ENCODE measurements at places on chromosomes 4 and X.

DNA sequence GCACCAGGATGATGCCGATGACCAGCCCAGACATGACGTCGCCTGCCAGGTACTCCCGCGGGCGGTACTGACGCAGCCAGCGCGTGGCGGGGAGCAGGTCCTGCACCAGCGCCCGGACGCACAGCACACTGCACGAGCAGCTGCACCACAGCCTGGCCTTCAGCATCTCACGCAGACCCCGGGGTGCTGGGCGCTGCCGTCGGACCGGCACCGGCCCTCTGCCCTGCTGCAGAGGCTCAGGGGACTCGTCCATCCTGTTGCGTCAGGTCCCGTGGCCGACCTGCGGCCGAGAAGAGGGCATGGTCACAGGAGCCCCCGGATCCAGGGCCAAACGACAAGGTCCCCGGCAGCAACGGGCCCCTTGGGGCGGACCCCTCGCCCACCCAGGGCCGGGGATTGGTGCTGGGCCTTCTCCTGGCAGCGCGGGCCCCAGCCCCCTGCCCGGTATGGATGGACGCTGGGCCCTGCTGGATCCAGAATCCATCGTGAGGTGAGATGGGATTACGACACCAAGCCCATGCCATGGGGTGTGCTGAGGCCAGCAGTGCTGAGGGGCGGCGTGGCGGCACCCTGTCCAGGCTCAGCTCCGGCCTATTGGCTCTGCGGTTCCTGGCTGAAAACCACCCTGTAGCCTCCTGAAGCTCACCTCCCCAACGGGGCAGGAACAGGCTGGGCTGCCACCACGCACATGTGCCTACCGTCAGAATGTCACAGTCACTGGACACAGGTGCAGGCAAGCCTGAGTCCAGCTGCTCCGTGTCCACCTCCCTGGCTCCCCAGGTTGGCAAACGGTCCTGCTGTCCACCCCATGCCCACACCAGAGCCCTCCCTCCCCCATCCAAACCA, 1.5 kb downstream of the SLC26A1 start:
- DNase-seq: no peak

- DNase-seq: peak; percentile 79
These were observed 32.0 kb downstream of the CTBP1 start for GRCh38 chr4:1216869-1217294.

DNA sequence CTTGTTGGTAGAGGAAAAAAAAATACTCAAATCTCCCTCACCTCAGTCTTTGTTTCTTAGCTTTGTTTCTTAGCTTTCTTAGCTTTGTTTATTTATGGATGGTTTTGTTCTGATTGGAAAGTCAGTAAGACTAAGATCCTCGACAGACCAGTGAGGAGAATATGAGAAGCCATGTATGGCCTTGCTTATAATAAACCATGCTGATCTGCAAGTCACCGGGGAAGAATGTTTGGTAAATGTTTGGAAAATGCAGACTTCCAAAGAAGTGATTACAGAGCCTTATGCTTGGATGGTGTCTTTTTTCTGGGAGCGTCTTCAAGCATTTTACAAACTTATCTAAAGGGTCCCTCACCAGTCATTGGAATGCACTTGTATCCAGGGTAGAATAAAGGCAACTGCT, 90.1 kb upstream of the NOCT start:
- DNase-seq: no peak

DNA sequence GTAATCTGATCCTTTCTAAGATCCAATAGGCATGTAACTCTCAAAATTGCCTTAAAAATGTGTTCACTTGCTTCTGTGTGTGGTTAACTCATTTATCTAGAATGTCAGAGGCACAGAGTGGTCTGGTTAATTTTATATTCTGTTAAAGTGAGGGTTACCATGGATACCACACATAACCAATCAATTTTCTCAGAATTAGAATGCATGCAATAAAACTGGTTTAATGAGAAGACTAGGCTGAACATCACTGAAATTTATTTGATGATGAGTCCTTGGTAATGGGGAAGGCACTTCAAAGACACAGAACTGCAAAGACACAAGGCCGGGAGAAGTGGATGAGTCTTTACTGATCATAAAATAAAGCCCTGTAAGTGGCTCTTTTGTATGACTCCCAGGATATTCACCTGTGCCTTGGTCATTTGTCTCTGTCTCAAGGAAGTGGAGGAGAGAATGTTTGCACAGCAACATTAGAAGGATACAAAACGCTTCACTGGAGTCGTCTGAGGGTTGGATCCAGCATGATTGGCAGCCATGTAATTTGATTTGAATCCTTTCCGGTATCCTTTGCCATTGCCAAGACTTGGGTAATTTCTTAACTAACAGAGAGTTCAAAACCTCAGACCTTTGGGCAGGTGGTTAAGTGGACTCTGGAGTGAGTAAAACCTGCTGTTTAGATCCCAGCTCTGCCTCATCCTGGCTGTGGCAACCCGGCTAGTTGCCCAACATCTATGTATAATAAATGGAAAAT, 94.0 kb upstream of the RBPJ start:
- DNase-seq: no peak

- DNase-seq: no peak
These were observed 14.6 kb downstream of the CTBP1 start for GRCh38 chr4:1234309-1234695.

GRCh38 chr4:168522829-168523489, 26.1 kb downstream of the PALLD start:
- no peak for DNase-seq

DNA sequence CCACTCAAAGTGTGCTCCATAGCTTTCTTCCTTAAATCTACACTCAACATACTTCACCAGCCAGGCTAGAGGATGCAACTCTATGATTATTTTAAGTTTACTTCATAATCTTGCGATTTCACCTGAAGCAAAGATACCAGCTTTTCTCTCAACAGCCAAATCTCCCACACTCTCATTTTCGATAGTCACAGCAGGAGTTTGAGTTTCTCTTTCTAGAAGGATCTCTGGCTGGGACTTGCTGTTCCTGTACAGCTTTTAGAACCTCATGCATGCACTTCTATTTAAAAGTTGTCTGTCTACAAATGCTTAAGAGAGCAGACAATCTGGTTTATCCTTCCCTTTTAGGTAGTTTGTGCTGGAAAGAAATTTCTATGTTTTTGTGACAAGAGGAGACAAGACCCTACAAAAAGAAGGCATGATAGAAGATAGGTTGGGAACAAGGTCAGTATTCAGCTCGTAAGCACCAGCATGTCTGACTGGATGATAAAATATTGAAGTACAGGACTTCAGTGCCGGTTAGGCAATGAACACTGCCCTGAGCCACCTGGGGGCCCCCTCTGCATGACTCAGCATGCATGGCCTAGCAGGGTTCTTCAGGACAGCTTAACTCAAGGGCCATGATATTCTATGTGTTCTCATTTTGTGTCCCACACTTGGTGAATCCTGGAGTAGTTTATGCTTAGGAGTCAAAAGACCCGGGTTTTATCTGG, 65.6 kb downstream of the ATXN3L start:
- no peak for DNase-seq

GRCh38 chrX:17086317-17086716, 139.9 kb downstream of the REPS2 start:
- DNase-seq: no peak

- no peak for DNase-seq
These were observed 128.2 kb downstream of the FRYL start for GRCh38 chr4:48651914-48652313.

DNA sequence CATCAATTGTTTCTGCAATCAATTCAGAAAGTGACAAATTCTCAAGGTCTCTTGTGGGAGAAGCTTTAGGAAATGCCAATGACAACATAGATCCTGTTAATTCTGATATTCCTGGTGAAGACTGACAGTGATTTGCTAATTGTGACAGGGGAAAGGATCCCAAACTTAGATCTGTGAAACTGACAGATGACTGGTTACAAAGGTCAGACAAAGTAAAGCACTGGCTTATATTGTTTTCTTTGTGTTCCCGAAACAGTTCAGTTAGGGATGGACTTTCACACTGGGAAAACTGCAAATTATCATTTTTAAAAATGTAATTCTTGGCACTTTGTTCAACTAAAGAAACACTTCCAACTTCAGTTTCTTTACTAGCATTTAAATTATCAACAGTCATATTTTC, 30.1 kb downstream of the NAT8L start:
- DNase-seq: no peak

GRCh38 chrX:74526764-74527163, 87.7 kb downstream of the RLIM start:
- DNase-seq: no peak

GRCh38 chr4:73615613-73616012, 4.6 kb downstream of the RASSF6 start:
- DNase-seq: no peak

DNA sequence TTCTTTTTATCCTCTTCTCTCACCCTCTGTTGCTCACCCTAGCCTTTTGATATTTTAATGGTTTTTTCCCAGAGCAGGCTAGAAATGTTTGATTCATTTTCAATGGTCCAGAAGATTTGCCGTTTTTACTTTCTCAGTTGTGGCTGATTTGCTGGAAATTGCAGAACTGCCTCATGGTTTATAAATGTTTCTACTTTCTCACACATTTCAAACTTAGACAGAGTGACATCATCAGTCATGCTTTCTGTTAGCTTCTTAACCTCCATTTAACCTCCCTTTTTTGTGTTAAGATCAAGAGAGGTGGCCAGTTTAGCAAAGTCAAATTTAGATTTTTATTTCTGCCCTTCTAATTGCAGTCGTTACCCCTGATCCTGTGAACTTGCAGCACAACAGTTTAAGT, 8.7 kb downstream of the RXFP1 start:
- no peak for DNase-seq

DNA sequence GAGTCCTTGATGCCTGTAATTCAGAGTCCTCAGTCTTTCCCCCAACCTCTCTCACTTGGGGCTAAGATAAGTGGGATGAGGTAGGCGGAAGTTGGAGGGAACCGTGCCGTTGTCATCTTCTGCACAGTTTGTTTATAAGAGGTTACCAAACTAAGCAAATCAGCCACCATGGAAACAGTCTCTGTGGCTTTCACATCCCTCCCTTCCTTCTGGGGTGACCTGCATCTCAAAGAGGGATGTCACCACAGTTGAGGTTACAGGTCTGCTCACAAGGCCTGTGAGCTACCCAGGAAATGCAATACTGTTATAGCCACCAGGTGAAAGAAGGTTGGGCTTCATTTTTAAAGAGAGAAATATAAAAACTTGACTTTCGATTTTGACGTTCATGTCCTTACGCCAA, 26.3 kb downstream of the RTL5 start:
- DNase-seq: no peak

GRCh38 chrX:23901805-23902204, 5.9 kb downstream of the APOO start:
- DNase-seq: no peak

DNA sequence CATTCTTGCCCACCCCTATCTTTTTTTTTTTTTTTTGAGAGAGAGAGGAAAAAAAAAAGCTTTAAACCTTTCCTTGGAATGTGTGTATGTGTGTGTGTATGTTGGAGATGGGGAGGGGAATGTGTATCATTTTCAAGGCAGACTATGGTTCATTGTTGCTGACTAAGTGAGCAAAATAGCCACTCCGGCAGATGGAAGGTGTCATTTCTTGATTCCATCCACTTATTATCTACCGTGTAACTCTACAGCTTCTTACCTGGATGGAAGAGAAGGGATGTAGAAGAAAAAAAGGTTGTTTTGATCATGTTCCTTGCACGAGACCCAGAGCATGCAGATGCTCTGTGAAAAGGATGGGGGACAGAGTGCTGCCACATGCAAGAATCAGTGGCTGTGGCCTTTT, 5.9 kb upstream of the GK2 start:
- DNase-seq: no peak

DNA sequence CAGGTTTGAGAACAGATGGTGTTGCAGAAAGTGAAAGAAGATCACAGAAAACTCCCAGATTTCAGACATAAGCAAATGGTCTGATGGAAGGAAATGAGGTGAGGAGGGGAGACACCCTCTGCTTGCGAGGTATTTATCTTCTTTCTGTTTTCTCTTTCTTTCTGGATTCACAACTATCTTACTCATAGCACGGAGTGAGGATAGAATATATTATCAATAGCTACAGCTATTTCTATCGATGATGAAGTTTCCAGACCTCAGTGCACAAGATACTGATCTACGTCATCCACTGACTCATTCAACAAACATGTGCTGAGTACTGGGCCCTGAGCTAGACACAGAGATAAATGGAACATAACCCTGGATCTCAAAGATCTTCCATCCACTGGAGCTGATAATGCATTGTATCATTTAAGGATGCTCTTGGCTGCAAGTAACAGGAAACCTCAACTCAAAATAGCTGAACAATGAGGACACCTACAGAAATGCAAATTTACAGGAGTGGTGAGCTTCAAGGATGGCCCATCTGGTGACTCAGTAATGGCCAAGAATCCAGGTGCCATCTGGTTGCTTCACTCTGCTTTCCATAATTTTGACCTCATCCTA, 21.2 kb downstream of the SLC2A9 start:
- DNase-seq: no peak

- peak; percentile 39 for DNase-seq
These were observed at the start of gene GRPR for GRCh38 chrX:16123222-16123786. Gene GRPR, plus strand, starts transcription at chrX:16123565. Its CDS starts 389 bp downstream, at chrX:16123954.

DNA sequence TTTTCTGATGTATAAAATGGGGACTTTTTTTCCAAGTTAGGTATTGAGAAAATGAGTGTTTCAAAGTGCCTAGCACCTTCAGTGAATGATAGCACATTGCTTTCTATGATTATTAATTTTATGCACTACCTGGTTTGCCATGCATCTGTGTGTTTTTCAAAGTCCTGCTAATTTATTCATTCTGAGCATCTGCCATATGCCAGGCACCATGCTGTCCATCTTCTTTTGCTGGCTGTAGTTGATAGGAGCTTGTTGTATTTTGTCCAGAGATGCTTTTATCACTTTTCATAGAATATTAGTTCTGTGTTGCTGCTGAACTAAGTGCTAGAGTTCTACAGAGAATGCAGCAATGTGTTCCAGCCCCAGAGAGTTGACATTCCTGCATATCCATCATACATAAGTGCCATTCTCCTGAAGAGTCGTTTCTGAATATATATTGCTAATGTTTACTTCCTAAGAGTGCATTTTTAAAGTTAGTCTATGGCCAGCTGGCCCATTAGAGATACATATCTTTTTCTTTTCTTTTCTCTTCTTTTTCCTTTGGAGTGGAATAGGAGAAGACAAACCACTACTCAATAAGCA, 49.0 kb upstream of the CLNK start:
- DNase-seq: no peak

DNA sequence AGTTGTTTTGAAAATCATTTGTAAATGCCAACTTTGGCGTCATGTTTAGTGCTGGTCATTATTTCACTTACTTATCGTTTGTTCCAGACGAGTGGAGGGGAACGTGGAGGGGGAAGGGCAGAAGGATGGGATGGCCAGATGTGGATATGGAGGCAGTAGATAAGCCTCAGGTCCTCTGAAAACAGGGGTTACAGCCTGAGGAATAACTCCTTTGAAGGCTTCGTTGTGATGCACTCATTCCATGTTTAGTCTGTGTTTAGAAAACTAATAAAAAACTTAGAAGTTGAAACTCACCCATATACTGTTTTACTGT, 1.1 kb downstream of the MOB1B start:
- no peak for DNase-seq

GRCh38 chr4:69066945-69067344, 29.3 kb upstream of the UGT2B7 start:
- DNase-seq: no peak

GRCh38 chr4:140174543-140174942, 20.6 kb upstream of the MAML3 start:
- no peak for DNase-seq

- no peak for DNase-seq
These were observed 75.4 kb downstream of the KCNIP4 start for GRCh38 chr4:21873145-21873544.
